ENCODE measurements at places on chromosomes 6 and 20.

- DNase-seq: no peak
Observed at GRCh38 chr6:95786802-95787201, 209.5 kb downstream of the MANEA start.

DNA sequence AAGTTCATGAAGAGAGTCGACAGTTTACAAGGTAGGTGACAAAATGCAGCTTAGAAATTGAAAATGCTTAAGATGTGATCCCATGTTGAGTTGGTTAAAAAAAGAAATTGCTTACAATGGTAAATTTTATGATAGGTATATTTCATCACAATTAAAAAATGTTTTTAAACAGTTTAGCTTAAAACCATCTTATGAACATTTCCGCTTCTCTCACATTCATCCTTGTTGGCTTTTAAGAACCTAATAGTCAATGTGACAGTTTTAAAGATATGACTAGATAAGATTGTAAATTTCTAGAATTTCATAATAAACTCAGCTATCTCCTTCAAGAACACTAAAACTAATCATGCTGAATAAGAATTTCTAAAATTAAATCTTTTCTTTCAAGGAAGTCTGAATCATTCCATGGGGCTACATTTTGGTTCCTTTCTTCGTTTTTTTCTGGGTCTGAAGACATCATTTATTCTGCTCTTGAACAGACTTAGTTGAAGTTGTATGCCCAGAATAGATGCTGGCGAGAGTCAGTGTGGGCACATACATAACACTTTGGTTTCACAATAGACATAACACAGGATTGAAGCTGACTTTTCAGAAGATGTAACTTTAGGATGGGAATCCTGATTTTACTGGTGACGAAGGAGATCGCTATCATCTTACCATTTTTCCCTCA, 35.9 kb upstream of the LTV1 start:
- DNase-seq: no peak

DNA sequence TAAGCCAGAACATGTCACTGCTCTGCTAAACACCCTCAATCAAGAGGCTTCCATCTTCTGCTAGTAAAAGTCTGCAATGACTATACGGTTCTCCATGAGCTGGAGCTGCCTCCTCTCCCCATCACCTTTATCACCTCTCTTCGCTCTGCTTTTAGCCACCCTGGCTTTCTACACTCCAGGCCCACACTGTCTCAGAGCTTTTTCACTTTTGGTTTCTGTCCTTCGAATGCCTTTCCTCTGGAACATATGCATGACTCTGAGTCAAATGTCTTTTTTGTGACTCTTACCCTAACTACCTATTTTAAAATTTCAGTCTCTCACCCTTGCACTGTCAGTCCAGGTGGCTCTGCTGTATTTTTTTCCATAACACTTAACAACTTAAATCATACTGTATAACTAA, 525.4 kb upstream of the RNF217 start:
- no peak for DNase-seq

GRCh38 chr6:151284548-151285017, 44.8 kb downstream of the AKAP12 start:
- DNase-seq: no peak

GRCh38 chr6:14068133-14068532, 49.4 kb upstream of the CD83 start:
- DNase-seq: no peak

DNA sequence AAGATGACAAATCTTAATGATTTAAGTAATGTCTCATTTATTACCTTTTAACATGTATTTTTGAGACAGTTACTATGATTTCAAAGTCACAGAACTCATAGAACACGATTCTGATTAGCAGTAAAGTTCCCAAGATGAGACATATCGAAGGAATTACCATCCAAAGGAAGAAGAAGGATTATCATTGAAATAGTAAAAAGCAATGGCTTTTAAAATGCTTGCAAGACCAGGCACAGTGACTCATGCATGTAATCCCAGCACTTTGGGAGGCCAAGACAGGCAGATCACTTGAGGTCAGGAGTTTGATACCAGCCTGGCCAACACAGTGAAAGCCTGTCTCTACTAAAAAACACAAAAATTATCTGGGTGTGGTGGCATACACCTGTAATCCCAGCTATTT, 219.2 kb downstream of the KHDC1L start:
- no peak for DNase-seq

DNA sequence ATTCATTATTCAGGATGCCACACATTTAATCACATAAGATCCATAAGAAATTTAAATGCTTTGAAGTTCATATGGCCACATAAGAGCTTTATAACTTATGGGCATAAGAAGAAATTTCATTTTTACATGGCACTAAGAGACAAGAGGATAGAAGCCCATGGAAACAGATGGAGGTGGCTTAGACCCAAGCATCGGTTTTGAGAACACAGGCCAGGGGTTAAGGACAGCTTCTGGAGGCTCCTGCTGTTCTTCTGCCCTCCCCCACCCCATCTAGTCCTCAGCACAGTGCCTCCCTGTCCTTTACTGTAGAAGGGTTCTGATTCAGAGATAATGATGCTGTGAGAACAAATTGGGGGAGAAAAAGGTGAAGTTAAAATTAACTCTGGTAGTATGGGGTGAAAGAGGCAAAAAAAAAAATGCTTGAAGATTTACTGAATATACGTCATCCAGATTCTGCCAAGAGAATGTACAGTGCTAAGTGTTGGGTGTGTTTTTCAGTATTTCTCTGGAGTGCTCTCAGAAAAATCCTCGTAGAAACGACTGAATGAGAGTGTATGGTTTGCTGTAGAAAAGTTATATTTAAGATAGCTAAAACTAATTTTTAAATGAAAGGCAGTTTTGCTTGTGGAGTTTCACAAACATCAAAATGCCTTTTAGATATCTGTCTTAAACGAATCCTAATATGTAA, 539.7 kb downstream of the QKI start:
- no peak for DNase-seq

DNA sequence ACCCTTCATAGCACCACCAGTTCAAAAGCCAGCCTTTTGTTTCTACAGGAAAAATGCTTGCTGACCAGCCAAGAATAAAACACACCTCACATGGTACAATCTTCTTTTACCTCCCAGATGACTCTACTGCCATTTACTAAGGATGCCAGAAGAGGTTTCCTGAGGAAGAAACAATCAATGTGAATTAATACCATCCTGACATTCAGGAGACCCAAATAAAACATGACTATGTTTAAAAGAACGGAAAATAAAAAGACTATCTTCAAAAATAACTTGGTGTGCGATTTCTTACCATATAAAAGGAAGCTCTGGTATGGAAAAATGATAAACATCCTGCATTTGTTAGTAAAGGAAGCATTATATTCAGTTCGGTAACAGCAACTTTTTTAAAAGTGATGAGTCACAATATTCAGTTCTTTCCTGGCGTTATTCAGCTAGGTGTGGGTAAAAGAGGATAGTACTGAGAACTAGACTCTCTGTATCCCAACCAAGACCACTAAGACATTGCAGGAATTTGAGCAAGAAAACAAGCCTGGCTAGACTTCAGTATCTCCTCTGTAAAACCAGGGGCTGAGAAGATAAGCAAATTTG, 16.3 kb downstream of the COL21A1 start:
- DNase-seq: no peak

- DNase-seq: no peak
Observed at GRCh38 chr6:170050591-170051041, 240.3 kb downstream of the DLL1 start.

DNA sequence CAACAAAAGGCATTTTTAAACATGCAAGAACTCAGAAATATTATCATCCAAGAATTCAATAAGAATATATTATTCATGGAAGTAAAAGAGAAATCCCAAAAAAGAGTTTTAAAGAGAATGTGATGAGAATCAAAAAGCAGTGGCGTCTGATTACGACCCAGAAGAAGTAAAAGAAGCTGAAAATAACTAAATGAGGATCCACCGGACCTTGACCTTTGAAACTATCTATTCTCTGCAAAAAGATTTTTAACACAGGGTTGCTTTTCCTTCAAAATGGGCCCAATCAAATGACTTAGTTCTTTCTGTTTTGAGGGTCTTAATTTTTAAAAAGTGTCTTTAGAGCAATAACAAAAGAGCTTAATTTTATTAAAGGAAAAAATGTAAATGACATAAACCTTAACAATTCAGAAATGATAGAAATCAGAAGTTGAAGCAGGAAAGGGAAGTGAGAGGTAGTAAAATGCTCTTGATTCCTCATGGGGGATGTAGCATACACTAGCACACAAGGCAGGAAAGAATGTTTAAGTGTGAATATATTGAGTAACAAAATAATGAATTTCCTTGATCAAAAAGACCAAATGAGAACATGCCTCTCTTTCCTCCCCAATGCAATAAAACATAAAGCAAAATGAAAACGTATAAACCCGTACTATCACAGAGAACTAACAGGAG, 223.1 kb upstream of the PRDM1 start:
- DNase-seq: no peak

GRCh38 chr6:14804001-14804784, 441.7 kb upstream of the JARID2 start:
- DNase-seq: peak; percentile 93

DNA sequence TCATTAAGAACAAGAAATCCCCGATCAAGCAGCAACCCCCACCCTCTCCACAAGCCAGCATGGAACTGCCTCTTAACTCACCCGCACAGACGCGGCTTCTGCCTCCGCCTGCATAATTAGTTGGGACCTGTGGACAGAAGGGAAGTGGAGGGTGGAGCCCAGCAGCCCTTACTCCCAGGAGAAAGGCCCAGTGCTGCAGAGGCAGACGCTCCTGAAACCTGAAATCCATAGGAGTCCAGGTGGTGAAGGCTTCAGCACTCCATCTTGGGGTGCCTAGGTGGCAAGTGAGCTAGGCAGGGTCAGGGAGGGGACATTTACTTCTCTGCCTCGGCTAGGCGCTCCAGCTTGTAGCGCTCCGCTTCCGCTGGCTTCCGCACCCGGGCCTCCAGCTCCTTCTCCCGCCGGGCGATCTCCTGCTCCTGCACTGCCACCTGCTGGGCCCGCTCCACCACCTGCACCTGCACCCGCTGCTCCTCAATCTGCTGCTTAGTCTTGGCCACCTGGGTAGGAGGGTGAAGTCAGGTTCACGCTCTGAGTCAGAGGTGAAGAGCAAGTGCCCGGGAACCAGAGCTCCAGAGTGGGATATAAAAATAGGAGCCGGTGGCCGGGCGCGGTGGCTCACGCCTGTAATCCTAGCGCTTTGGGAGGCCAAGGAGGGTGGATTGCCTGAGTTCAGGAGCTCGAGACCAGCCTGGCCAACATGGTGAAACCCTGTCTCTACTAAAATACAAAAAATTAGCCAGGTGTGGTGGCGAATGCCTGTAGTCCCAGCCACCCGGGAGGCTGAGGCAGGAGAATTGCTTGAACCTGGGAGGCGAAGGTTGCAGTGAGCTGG, 10.7 kb downstream of the TUBB start:
- peak; percentile 93 for DNase-seq

- DNase-seq: no peak
Observed at GRCh38 chr6:168288781-168289570, 30.6 kb downstream of the DACT2 start.

- DNase-seq: no peak
Observed at GRCh38 chr20:45621593-45621992, 7.9 kb upstream of the WFDC10A start.

GRCh38 chr20:40565001-40565681, 123.9 kb downstream of the MAFB start:
- DNase-seq: no peak

- no peak for DNase-seq
Observed at GRCh38 chr6:4567141-4567540, 209.1 kb upstream of the CDYL start.

DNA sequence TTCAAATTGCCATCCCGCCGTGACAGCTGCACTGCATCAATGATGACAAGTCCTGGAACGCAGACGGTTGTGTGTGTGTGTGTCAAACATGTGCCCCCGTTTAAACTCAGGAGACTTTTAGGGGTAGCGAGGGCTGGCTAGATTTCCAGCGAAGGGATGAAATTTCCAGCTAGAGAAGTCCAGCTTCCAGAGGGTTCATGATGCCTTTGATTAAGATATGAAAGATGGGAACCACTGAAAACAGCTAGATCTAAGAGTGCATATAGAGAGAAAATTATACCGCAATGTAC, 644 bp downstream of the KIZ start:
- no peak for DNase-seq

- DNase-seq: no peak
Observed at GRCh38 chr6:36343109-36343680, 6.5 kb upstream of the BNIP5 start.

GRCh38 chr6:13357551-13358075, 29.3 kb upstream of the TBC1D7 start:
- DNase-seq: no peak

DNA sequence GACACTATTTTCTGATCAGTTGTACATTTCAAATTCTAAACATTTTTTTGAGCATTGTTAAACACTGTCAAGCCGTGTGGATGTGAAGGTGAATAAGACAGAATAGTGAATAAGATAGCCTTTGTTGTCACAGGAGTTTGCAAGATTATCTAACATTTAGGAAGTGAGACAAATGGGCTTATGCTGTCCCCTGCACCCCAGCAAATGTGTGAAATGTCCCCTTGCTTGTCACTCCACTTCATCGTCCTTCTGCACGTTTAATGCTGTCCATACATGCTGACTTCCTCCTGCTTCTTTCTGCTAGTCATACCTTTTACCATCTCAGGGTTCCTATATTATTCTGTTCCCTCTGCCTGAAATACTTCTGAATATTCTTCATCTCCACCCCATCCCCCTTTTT, 62.6 kb downstream of the CBFA2T2 start:
- peak; percentile 30 for DNase-seq

- no peak for DNase-seq
Observed at GRCh38 chr6:136647363-136647852, 97.2 kb upstream of the MAP7 start.

GRCh38 chr6:88365230-88365629, 199.1 kb upstream of the CNR1 start:
- DNase-seq: no peak

DNA sequence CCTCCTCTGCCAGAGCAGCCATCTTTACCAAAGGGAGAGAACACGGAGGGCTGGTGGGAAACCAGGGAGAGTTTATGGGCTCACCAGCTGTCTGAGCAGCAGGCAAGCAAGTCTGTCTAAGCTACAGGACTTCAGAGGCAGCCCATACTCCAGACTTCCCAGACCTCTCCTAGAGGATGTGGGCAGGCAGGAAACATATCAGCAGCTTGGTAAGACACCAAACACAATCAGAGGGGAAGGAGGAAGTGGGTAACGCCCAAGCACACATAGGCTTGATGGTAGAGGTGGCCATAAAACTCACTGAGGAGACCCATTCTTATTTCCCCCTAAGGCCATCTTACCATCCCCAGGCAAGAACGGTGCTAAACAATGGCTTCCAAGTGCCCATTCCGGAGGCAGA, 143.1 kb upstream of the ARID1B start:
- no peak for DNase-seq

- DNase-seq: no peak
Observed at GRCh38 chr6:11766589-11767450, 11.8 kb downstream of the ADTRP start.

All from RPMI8226 (cell line).